ENCODE measurements at places on chromosomes 3 and 15. TPM values are rescaled to one million over a fixed set of nuclear protein-coding genes. Genes with fewer than 3 reads are reported as not detected.

DNA sequence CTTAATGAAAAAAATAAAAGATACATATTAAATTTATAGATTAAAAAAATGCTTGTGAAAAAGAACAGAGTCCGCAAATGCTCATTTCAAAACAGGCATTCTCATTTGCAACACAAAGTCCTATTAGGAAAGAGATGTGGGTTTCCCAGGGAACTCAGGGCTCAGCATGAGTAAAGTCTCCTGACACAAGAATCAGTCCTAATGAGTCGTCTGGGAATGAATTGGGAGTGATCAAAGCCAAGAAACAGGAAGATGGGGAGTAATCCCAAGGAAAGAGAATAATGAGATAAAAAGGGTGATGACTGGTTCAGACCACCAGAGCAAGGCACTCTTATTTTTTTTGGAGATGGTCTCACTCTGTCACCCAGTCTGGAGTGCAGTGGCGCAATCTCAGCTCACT, 443.7 kb downstream of the NR2F2 start:
- no peak for DNase-seq
- H3K4me3 ChIP-seq: no peak overlapping the region
- no peaks in the 10 kb centered on the region for H3K4me1 ChIP-seq

DNA sequence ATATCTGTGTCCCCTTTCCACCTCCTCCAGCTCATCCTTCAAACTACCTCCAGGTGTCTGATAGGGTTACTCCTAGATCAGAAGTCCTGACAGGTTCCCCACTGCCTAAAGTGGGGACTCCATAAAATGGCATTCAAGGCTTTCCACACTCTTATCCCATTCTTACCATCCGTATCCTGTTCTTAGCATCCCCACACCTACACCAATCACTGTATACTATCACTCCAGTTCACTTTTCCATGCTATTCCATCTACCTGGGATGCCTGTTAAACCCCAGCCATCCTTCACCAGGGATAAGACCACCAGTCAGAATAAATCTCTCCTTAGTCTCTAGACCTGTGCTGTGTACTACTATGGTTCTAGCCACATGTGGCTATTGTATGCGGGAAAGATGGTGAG, 19.1 kb downstream of the SSR3 start:
- H3K4me3 ChIP-seq: no peak overlapping the region
- peaks cover 32% of the 10 kb centered on the region for H3K4me1 ChIP-seq
- no peak for DNase-seq
- peaks cover 9% of the 10 kb centered on the region for H3K36me3 ChIP-seq
- H3K27me3 ChIP-seq: no peaks in the 10 kb centered on the region
- H3K27ac ChIP-seq: peak overlapping the region; percentile 40

DNA sequence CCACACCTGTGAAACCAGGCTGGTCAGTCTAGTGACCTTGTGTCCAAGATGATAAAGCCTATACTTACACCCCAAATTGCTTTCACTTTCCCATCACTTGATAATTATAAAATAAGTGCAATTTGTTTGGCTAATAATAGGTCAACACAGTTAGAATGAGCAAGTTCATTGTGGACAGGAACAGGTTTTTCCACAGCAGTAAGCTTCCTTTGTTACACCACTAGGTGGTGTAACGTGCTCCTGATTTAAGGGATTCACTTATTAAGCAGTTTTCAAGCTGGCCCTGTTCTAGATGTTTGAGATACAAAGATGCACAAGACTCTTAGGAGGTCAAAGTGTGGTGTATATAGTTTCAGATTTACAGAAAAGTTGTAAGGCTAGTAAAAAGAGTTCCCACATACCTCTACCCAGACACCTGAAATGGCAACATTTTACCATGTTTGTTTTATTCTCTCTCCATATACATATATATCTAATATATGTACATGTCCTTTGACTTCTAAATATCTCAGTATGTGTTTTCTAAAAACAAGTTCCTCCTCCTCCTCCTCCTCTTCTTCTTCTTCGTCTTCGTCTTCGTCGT, 6.8 kb upstream of the MFSD1 start:
- no peak for DNase-seq
- H3K4me3 ChIP-seq: no peak overlapping the region
- no peaks in the 10 kb centered on the region for H3K4me1 ChIP-seq
- H3K36me3 ChIP-seq: no peaks in the 10 kb centered on the region
- H3K27me3 ChIP-seq: no peaks in the 10 kb centered on the region

DNA sequence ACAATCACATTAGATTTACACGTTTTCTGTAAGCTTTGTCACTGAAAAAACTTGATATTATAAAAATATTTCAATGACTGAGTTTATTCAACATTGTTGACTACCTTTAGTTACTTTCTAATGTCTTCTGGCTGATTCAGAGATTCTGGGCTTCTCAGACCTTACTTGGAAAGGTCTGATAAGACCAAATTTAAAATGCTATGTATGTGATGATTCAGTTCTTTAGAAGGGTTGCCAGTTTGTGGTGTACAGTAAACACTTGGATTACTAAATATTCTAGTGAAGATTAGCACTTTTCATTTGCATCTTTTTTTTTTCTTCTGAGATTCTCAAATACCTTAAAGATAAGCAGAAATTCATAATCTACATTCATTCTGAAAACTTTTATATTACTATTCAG, 49.8 kb downstream of the SGO1 start:
- DNase-seq: no peak
- peaks cover 5% of the 10 kb centered on the region for H3K36me3 ChIP-seq
- no peak overlapping the region for H3K27ac ChIP-seq
- no peaks in the 10 kb centered on the region for H3K27me3 ChIP-seq

DNA sequence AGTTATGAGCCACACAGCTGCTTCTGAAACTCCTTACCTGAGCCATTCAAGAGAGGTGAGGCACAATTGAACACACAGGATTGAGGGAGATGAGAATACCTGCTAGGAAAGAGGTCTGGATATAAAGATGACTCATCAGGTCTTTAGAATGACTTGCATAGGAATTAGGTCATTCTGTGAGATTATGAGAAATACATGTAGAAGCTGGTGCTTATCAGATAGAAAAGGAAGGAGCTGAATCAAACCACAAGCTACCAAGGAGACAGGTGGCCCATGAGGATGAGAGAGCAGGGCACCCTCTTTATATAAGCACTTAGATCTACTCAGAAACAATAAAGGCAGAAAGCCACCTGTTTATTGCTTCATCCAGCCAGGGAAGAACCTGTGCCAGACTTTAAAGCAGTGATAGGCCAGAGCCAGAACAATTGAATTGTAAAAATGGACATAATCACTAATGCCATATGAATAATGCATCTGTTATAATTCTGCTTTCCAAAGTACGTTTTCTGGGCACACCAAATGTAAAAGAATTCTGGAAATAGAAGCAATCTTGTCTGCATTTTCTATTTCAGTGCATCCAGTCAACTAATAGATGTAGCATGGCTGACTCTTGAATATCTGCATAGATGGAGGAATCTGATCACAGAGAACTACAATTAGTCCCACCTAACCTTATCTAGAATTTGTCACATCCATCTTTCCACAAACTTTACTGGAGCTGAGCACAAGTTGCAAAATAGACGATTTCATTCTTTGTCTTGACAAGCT, 74.9 kb downstream of the PIK3R4 start:
- no peak for DNase-seq
- H3K36me3 ChIP-seq: no peaks in the 10 kb centered on the region
- H3K27me3 ChIP-seq: no peaks in the 10 kb centered on the region
- no peak overlapping the region for H3K27ac ChIP-seq

- H3K27me3 ChIP-seq: no peaks in the 10 kb centered on the region
- H3K4me1 ChIP-seq: peaks cover 8% of the 10 kb centered on the region
- H3K27ac ChIP-seq: no peak overlapping the region
- no peaks in the 10 kb centered on the region for H3K36me3 ChIP-seq
These were observed 330.3 kb upstream of the CTNNB1 start for GRCh38 chr3:40869013-40869412.

DNA sequence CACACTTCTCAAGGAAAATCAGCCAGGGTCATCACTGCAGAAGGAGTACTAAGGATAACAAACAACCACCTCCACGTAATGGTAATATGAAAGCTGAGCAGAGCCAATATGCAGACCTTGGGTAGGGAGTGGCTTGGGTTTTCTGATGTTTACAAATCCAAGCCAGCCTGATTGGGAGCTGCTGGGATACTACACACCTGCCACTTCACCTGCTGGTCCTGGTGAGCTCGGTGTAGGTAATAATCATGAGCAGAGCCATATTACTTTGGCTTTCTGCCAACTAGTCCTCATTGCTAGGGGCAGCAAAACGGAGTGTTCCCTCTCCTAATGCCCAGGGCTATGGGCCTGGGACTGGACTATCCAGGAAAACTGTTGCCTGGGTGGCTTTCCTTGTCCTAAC, 433.5 kb upstream of the PPP2R3A start:
- peak; percentile 25 for DNase-seq
- H3K4me1 ChIP-seq: no peaks in the 10 kb centered on the region
- no peaks in the 10 kb centered on the region for H3K36me3 ChIP-seq
- H3K27ac ChIP-seq: no peak overlapping the region
- H3K27me3 ChIP-seq: no peaks in the 10 kb centered on the region
- H3K4me3 ChIP-seq: no peak overlapping the region

DNA sequence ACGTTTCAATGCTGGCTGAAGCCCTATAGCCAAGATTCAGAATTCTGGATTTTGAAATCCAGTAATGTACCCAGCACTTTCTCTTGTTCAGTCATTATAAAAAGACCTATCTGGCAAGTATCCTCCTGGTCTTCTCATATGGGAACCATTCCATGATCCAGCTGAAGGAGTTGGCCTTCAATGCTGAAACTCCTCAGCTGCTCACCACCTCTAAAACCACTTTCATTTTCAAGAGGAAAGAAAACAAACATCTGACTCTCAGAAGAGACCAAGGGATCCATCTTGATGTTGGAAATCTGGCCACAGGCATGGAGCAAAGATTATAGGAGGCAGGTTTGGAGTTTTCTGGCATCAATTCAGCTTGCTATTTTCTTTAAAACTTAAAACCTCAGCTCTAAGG, 235.4 kb downstream of the FMN1 start:
- no peak overlapping the region for H3K27ac ChIP-seq
- no peaks in the 10 kb centered on the region for H3K27me3 ChIP-seq
- H3K4me3 ChIP-seq: no peak overlapping the region
- H3K36me3 ChIP-seq: no peaks in the 10 kb centered on the region

GRCh38 chr3:134809427-134810051, 14.5 kb downstream of the EPHB1 start:
- H3K4me1 ChIP-seq: no peaks in the 10 kb centered on the region
- H3K36me3 ChIP-seq: no peaks in the 10 kb centered on the region
- H3K27me3 ChIP-seq: no peaks in the 10 kb centered on the region
- H3K4me3 ChIP-seq: no peak overlapping the region
- H3K27ac ChIP-seq: no peak overlapping the region
- no peak for DNase-seq

DNA sequence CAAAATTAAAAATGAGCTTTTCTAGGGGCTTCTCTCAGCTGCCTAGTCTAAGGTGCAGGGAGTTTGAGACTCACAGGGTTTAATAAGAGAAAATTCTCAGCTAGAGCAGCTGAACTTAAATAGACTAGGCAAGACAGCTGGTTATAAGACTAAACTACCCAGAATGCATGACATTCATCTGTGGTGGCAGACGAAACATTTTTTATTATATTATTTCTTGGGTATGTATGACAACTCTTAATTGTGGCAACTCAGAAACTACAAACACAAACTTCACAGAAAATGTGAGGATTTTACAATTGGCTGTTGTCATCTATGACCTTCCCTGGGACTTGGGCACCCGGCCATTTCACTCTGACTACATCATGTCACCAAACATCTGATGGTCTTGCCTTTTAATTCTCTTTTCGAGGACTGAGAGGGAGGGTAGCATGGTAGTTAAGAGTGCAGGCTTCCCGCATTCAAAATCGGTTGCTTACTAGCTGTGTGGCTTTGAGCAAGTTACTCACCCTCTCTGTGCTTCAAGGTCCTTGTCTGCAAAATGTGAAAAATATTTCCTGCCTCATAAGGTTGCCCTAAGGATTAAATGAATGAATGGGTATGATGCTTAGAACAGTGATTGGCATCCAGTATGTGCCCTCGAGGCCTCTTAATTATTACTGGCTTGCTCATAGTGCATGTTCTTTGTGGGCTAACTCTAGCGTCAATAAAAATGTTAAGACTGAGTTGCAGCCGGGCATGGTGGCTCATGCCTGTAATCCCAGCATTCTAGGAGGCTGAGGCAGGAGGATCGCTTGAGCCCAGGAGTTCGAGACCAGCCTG, 984 bp downstream of the CCR5 start:
- no peak overlapping the region for H3K4me3 ChIP-seq
- no peaks in the 10 kb centered on the region for H3K36me3 ChIP-seq
- H3K4me1 ChIP-seq: no peaks in the 10 kb centered on the region
- DNase-seq: no peak
- H3K27ac ChIP-seq: no peak overlapping the region

- H3K27me3 ChIP-seq: no peaks in the 10 kb centered on the region
- H3K4me3 ChIP-seq: no peak overlapping the region
- no peak overlapping the region for H3K27ac ChIP-seq
- peaks cover 1% of the 10 kb centered on the region for H3K4me1 ChIP-seq
These were observed 132.2 kb downstream of the TMCO5A start for GRCh38 chr15:38066612-38067011.

DNA sequence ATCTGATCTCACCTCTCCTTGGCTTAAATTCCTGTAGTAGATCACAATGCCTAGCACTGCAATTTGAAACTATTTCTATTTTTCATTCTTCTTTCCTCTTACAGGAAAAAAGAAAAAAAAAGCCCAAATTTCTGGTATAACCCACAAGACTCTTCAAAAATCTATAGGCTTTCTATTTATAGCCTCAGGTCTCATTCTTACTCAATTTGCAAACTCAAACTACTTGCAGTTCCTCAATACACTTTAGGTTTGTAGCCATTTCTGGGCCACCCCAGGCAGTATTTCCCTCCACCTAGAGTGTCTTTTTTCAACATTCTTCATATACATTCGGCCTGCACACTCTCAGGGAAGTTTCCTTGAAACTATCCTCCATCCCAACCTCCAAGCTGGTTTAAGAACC, 169.0 kb downstream of the TBC1D5 start:
- H3K27ac ChIP-seq: no peak overlapping the region
- no peak overlapping the region for H3K4me3 ChIP-seq
- DNase-seq: no peak
- H3K4me1 ChIP-seq: no peaks in the 10 kb centered on the region
- no peaks in the 10 kb centered on the region for H3K36me3 ChIP-seq
- H3K27me3 ChIP-seq: no peaks in the 10 kb centered on the region

GRCh38 chr3:124033360-124034015, 41.6 kb upstream of the ROPN1 start:
- peak; percentile 10 for DNase-seq
- H3K27me3 ChIP-seq: no peaks in the 10 kb centered on the region
- no peaks in the 10 kb centered on the region for H3K36me3 ChIP-seq

DNA sequence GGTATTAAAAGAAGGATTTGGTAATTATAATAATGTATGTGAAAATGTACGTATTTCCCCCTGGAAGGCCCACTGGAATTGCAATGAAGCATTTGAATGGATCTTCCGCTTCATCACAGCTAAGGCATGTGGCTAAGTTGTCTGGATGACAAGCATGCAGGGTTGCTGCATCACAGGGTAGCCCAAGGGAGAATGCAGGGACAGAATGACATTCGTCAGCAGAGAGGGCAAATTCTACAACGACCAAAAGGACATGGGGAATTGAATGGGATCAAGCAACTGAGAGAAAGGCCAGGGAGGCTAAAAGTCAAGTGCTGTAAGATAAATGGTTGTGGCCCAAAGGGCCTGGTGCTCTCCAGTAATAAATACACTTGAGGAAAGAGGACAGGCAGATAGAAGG, 95.4 kb downstream of the ISL2 start:
- no peak overlapping the region for H3K27ac ChIP-seq
- no peaks in the 10 kb centered on the region for H3K36me3 ChIP-seq
- H3K27me3 ChIP-seq: no peaks in the 10 kb centered on the region
- H3K4me3 ChIP-seq: no peak overlapping the region

Gene SLC28A2
- total RNA-seq: 2.3 TPM

Gene SPINK8
- total RNA-seq: not detected

Gene NR2E3
- 0.52 TPM for total RNA-seq

Gene MUC20
- 11.2 TPM for total RNA-seq

Gene KNG1
- not detected for total RNA-seq

Measured in body of pancreas (tissue), 4 donors.